ENCODE measurements at places on chromosomes 5 and 9.

GRCh38 chr5:74233571-74233970, 407.0 kb downstream of the ENC1 start:
- H3K36me3 ChIP-seq, result no peaks in the 10 kb centered on the region
- H3K4me3 ChIP-seq, result no peak overlapping the region
- no peaks in the 10 kb centered on the region for H3K27me3 ChIP-seq
- no peak for DNase-seq

- no peaks in the 10 kb centered on the region for H3K4me1 ChIP-seq
- no peaks in the 10 kb centered on the region for H3K36me3 ChIP-seq
- no peak overlapping the region for H3K4me3 ChIP-seq
- DNase-seq, result no peak
- H3K27ac ChIP-seq, result no peak overlapping the region
These were observed 84.2 kb downstream of the CAVIN4 start for GRCh38 chr9:100662122-100662521.

DNA sequence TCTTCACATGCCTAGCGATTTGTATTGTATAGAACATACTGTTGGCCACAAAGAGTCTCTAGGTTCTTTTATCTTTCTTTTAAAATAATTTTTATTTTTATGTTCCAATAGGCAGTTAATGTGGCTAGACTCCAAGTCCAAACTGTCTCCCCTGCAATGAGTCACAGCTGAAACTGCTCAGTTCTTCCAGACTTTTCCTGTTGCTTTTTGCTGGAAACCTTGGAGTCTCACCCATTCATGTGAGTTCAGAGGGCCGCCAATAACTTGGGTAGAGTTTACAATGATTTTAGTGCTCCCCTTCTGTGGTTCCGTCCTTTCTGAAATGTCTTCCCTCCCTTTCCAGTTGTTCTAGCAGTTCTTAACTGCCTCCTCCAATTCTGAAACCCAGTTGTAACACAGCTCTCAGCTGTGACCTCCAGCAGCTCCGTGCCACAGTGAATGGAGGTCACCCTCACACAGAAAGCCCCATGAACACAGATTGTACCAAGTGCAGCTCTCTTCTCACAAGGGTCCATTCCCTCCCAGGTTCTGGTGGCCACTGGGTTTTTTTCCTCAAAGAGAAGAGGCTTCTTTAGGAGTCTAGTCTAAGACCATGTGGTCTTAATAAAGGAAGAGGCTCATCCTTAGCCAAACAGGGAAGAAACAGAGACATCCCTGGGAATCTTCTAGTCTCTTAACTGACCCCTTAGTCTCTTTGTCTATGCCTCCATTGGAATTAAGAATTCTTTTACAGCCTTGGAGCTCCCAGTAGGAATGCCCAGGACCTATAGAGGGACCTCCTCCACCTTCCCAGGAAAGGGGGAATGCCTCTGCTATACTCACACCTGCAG, 198.5 kb downstream of the SPOCK1 start:
- H3K4me3 ChIP-seq, result no peak overlapping the region
- no peak for DNase-seq
- H3K27ac ChIP-seq, result no peak overlapping the region
- H3K27me3 ChIP-seq, result no peaks in the 10 kb centered on the region
- no peaks in the 10 kb centered on the region for H3K4me1 ChIP-seq
- no peaks in the 10 kb centered on the region for H3K36me3 ChIP-seq

DNA sequence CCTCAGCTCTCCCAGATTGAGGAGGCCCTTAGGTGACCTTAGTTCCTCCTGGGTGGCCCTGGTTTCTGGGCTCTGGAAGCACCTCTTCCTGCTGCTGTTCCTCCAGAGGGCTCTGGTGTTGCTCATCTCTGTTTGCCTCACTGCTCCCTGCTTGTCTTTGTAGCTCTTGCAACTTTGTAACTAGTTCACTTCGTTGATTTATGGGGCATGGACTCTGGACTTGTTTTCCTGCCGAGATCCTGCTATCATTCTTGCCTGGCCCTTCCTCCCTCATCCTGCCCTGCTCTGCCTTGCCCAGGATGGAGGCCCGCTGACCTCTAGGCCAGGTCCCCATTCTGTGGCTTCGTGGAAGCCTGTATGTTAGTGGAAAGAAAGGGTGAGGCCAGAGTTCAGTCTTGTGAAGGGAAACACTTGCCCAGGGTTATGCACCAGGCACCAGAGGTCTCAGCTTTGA, 169.3 kb downstream of the MACROH2A1 start:
- no peak for DNase-seq
- no peak overlapping the region for H3K27ac ChIP-seq
- no peak overlapping the region for H3K4me3 ChIP-seq
- H3K27me3 ChIP-seq, result no peaks in the 10 kb centered on the region
- no peaks in the 10 kb centered on the region for H3K36me3 ChIP-seq

- H3K4me1 ChIP-seq, result no peaks in the 10 kb centered on the region
- H3K27me3 ChIP-seq, result no peaks in the 10 kb centered on the region
- H3K27ac ChIP-seq, result no peak overlapping the region
- H3K4me3 ChIP-seq, result no peak overlapping the region
These were observed 31.0 kb downstream of the SNX18 start for GRCh38 chr5:54548565-54548964.

GRCh38 chr5:150734579-150735384, 24.0 kb downstream of the DCTN4 start:
- H3K4me3 ChIP-seq, result no peak overlapping the region
- H3K36me3 ChIP-seq, result peaks cover 17% of the 10 kb centered on the region
- DNase-seq, result no peak
- H3K27me3 ChIP-seq, result no peaks in the 10 kb centered on the region

DNA sequence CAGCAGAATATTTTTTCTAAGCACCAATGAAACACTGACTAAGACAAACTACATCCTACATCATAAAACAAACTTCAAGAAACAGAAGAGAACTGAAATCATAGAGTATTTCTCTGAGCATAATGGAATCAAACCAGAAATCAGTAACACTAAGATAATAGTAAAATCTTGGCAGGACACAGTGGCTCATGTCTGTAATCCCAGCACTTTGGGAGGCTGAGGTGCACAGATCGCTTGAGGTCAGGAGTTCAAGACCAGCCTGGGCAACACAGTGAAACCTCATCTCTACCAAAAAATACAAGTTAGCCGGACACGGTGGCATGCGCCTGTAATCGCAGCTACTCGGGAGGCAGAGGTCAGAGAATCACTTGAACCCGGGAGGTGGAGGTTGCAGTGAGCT, 63.1 kb downstream of the RNF130 start:
- DNase-seq, result no peak
- no peak overlapping the region for H3K27ac ChIP-seq
- H3K4me1 ChIP-seq, result peaks cover 6% of the 10 kb centered on the region
- H3K27me3 ChIP-seq, result no peaks in the 10 kb centered on the region

- no peak overlapping the region for H3K4me3 ChIP-seq
- no peaks in the 10 kb centered on the region for H3K36me3 ChIP-seq
- peak overlapping the region; percentile 53 for H3K27ac ChIP-seq
- no peak for DNase-seq
These were observed 109.8 kb downstream of the SERINC5 start for GRCh38 chr5:80146046-80146445.

DNA sequence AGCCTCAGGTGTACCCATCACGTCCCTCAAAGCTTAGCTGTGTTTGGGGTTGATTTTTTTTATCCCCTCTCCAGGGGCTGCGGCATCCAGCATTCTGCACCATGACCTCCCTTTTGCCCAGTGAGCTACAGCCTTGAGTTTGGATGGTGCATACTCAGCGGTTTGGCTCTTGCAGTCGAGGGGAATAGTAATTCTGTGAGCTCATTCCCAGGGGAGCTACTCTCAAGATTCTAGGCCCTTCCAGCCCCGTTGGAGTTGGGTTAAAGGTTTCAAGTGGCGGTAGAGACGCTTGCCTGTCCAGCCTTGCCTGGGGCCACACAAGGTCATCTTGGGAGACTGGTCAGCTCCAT, 102.2 kb upstream of the SPRY4 start:
- H3K36me3 ChIP-seq, result no peaks in the 10 kb centered on the region
- no peaks in the 10 kb centered on the region for H3K27me3 ChIP-seq
- H3K27ac ChIP-seq, result no peak overlapping the region
- H3K4me1 ChIP-seq, result no peaks in the 10 kb centered on the region
- H3K4me3 ChIP-seq, result no peak overlapping the region

DNA sequence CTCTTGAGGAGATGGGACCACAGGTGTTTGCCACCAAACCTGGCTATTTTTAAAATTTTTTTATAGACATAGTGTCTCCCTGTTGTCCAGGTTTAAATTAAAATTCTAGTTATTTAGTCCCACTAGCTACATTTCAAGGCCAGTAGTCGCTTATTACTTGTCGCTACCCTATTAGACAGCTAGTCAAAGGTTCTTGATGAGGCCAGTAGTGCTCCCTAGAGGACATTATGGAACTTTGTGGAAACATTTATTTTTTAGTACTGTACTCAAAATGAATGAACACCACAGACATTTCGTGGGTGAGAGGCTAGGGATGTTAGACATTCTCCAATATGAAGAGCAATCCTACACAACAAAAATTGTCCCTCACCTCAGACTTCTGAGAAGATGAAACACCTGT, 14.4 kb upstream of the GRXCR2 start:
- no peaks in the 10 kb centered on the region for H3K27me3 ChIP-seq
- H3K36me3 ChIP-seq, result no peaks in the 10 kb centered on the region
- no peak for DNase-seq
- H3K4me3 ChIP-seq, result no peak overlapping the region
- no peak overlapping the region for H3K27ac ChIP-seq

DNA sequence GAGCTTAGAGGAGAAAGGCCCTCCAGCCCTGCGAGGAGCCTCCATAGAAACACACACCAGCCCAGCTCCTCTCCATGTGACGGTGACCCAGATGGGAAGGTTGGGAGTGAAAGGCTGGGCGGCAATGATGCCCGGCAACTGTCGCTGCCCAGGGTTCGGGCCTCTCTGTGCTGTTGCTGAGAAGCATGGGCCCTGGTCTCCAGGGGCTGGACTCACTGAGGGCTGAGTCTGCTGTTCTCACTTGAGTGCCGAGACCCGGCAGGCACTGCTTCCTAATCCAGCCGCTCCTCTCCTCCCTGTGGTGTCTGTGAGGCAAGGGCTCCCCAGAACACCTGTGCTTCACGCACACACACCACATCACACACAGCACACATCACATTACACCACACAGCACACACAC, 493.6 kb downstream of the GADD45G start:
- H3K27ac ChIP-seq, result no peak overlapping the region
- DNase-seq, result no peak
- no peaks in the 10 kb centered on the region for H3K27me3 ChIP-seq
- no peaks in the 10 kb centered on the region for H3K4me1 ChIP-seq
- no peak overlapping the region for H3K4me3 ChIP-seq

DNA sequence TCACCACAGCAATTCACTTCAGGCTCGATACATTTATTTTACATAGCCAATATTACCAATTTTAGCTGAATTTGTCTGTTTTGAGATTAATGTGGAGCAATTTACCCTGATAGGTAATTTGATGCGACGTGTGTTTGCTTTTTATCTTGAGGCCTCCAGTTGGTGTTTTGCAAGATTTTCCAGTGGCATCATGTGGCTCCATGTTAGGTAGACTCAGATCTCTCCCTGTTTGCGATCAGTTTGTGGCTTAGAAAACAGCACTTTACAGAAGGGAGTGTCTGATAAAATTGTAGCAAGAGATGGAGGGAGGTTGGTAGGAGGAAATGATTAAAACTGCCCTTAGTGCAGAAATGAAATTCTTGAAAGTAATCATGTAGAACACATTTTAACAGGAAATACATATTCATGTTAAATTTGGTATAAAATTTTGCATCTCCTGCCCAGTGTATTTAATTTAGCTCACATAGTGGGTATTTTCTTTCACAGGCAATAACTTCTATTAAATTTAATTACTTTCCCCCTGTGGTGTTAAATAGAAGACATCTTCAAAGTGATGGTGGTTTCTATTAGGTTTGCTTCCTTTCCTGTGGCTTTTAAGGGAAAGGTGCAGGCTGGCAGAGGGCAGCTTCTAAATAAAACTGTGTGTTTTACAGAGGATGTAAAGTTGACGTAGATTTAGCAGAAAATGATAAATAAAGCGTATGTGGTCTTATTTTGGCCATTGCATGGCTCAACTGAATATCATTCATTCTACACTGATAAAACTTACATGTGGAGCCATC, 135.8 kb downstream of the KDM4C start:
- peaks cover 20% of the 10 kb centered on the region for H3K4me1 ChIP-seq
- H3K27me3 ChIP-seq, result no peaks in the 10 kb centered on the region
- no peak overlapping the region for H3K27ac ChIP-seq
- H3K4me3 ChIP-seq, result no peak overlapping the region

DNA sequence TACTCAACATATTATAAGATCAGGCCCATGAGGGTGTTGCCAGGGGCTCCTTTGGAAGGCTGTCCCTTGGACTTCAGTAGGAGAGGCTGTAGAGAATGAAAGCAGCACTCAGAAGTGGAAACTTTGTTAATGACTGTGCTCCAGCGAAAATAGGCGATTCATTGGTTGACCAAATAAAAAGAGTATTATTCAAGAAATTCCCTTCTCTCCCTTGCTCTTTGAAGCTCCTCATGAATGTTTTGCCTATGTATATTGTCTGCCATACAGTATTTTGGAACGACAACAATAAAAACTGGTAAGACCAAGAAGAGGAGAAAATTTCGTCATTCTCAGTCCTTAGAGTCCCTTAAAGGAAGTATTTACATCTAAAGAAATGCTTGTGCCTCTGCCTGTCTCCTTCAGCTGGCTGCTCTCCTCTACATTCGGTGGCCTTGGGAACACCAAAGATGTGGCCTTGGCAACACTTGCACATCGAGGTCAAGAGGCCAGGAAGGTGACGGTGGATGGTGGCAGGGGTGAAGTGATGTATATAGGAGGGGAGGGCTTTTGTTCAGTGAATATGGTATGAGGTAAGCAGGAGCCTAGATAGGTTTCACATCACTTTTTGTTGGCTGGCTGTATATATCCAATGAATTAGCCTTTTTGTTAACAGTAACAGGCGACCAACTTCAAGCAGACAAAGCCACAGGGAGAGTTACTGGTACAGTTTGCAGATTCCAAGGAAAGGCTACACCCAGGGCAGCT, 95.0 kb upstream of the ACTBL2 start:
- peak overlapping the region; percentile 41 for H3K27ac ChIP-seq
- H3K4me1 ChIP-seq, result peaks cover 18% of the 10 kb centered on the region
- H3K36me3 ChIP-seq, result no peaks in the 10 kb centered on the region
- no peaks in the 10 kb centered on the region for H3K27me3 ChIP-seq
- no peak for DNase-seq
- no peak overlapping the region for H3K4me3 ChIP-seq

- H3K4me3 ChIP-seq, result no peak overlapping the region
- H3K27me3 ChIP-seq, result no peaks in the 10 kb centered on the region
- H3K36me3 ChIP-seq, result no peaks in the 10 kb centered on the region
- H3K27ac ChIP-seq, result no peak overlapping the region
- no peaks in the 10 kb centered on the region for H3K4me1 ChIP-seq
These were observed 22.5 kb downstream of the POC5 start for GRCh38 chr5:75694781-75695180.

DNA sequence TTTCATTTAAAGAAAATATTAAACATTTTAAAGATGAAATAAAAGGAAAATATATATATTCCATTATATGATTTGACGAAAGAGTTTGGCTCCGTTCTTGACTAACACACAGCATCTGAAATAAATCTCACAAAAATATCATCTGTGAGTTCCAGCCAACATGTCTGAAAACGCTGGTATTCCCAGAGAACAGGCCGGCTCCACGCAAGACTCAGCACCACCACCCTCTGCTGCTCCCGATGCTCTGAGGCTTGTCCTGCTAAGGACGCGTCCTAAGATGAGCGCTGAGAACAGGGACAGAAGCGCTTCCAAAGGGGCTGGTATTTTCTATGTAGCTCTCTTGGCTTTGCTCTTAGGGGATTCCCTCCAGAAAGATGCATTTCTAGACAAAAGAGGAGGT, 40.6 kb upstream of the N4BP3 start:
- no peak overlapping the region for H3K4me3 ChIP-seq
- DNase-seq, result no peak
- H3K27me3 ChIP-seq, result no peaks in the 10 kb centered on the region
- no peaks in the 10 kb centered on the region for H3K36me3 ChIP-seq
